Left lobe of liver (tissue), 2 donors: ENCODE measurements at places on chromosomes 12 and 14. TPM values are rescaled to one million over a fixed set of nuclear protein-coding genes. Genes with fewer than 3 reads are reported as not detected.

Gene CFAP54
- total RNA-seq: 0.13 TPM

Gene FBLN5
- 7.7 TPM for total RNA-seq

Gene ART4
- 27.5 TPM for total RNA-seq

Gene PLBD1
- total RNA-seq: 2.5 TPM

Gene PMEL
- 5.4 TPM for total RNA-seq

Gene FOS
- 13.1 TPM for total RNA-seq

Gene KCNMB4
- total RNA-seq: 0.65 TPM

Gene SLC25A21
- total RNA-seq: 0.25 TPM

Gene CD163
- 52.2 TPM for total RNA-seq

Gene LRP1-AS
- total RNA-seq: not detected

Gene IAPP
- 0.25 TPM for total RNA-seq

Gene PRIMA1
- total RNA-seq: 0.30 TPM

Gene PMCH
- total RNA-seq: not detected

Gene KRT5
- not detected for total RNA-seq

Gene DENND5B
- 18.6 TPM for total RNA-seq

Gene NGB
- total RNA-seq: not detected

DNA sequence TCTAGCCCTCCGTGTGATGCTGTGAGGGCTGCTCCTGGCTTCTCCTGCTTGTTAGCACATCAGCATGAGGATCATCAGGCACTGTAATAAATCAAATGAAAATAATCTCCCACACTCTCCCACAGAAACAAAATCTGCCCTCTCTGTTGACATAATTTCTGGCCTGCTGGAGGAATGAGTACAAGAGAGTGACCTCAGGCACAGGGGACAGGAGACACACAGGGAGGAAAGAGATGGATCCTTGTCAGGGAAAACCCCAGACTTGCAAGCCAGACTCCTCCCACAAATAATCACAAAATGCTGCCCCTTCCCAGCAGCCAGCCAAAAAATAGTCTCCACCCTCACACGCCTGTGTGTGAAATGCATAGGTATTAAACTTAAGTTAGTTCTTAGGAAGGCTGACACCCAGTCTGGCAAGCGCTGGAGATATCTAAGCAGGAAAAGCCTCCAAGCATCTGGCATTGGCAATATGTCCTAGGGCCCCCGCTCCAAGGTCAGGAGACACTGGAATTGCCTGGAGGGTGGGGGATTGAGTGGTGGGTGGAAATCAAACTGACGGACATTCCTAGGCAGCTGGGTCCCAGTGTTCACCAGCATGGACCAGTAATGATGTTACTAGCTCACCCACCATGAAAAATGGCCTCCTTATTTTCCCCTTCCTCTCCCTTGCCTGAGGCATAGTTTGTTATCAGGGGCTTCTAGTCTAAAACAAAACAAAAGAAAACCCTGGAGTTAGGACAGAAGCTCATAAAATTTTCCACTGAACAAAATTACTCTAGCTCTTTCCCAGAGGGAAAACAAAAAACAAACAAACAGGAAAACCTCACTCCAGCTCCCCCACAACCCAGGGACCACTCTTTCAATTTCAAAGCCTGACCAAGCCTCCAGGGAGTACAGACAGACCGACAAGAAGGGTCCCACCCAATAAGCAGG is 22.0 kb downstream of the SMUG1 start:
- DNase-seq: no peak

- DNase-seq: no peak
Observed at GRCh38 chr12:121964813-121965643, 46.6 kb downstream of the CFAP251 start.

DNA sequence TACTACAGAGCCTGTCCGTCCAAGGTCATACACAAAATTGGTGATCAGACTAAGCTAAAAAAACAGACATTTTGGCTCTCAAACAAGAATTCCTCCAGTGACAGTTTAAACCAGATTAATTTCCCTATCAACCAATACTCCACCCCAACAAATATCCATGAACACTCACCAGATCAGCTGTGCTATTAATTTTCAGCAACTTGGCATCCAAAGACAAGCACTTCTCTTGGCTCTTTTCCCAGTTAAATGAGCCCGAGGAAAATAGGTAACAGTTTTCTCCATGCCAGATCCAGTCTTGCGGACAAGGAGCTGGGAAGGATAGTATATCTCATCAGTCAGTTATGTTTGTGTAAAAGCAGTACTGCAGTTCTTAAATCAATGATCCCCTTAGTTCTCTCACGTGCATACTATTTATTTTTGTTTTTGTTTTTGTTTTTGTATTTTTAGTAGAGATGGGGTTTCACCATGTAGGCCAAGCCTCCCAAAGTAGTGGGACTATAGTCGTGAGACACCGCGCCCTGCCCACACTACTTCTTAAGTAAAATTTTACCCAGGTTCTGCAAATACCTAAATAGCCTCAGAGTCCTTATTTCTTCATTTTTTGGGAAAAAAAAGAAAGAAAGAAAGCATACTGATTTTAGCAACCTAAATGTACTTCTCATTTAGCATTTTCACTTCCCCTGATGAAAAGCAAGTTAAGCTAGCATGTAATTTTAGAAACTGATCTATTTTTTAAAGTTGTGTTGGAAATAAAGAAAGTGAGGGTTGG is 11.1 kb downstream of the OLR1 start:
- no peak for DNase-seq

GRCh38 chr12:120263748-120264085 is 1.8 kb downstream of the PXN start:
- DNase-seq: no peak

- no peak for DNase-seq
Observed at GRCh38 chr12:9961106-9961505, 10.1 kb upstream of the CLEC12A start.

DNA sequence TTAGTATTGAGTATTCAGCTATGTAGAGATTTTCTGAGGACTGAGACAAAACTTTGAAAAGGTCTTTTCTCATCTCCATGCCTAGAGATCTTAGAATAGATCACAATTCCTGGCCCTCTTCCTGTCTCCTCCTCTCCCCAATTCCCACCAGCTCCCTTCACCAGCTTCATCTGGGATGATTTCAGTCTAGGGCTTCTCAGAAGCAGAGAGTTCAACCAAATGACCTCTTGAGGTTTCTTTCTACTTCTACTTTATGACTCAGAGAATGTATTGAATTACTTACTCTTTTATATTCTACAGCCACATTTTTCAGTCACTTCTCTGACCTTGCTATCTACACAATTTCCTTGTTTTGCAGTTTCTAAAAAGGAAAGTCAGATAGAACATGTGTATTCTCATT is 19.4 kb upstream of the SNX6 start:
- no peak for DNase-seq

DNA sequence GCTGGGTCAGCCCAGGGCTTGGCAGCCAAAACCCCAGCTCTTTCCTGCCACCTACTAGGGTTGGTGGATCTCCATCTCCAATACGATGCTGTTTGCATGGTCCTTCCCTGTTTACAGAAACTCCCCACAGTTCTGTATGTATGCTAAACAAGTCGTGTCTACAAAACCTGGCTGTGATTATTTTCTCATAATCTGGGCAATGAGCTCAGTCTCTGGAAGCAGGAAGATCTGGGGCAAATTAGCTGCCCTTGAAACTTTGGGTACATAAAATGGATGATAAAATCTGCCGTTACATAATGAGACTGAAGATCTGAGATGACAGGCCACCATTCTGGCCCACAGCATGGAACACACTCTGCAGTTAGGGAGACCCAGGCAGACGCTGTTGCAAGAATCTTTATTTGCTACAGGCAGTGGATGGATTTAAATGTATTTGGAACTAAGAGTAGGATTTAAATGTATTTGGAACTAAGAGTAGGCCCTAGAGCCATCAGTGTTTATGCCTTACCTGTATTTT is 31.7 kb downstream of the ACADS start:
- no peak for DNase-seq

DNA sequence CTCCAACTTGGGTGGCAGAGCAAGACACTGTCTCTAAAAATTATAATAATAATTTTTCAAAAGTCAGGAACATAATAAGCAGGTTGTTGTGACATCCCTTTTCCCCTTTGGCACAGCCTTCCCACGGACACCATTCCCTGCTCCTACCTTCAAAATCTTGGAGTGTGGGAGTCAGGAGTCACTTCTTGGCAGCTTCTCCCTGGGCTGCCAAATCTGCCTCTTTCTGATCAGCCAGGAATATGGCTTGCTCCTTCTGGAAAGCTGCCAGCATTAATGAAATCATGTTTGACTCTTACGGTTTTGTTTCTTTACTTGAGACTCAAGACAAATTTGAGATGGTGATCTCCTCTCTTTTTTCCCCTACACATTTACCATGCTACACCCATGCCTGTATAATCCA is 391.4 kb upstream of the SYT1 start:
- DNase-seq: no peak

GRCh38 chr14:105538481-105539049 is 12.2 kb downstream of the TMEM121 start:
- no peak for DNase-seq

DNA sequence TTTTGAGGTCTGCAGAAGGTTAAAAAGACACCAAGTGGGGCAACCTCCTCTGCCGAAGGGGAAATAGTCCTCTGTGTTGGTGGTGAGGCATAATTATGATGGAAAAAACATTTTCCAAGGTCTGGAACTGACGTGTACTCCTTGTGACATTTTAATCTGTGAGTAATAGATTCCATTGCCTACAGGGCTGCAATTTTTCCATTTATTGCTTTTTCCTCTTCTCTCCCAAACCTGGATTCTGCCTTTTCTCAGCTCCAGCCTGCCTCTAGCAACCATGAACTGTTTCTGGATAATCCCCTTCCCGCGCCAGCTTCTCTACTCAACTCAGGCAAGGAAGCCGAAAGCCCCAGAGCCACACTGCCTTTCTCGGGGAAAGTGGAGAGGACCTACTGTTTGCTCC is 230.1 kb upstream of the PLXNC1 start:
- no peak for DNase-seq

- DNase-seq: no peak
Observed at GRCh38 chr12:977156-977555, 13.9 kb upstream of the ERC1 start.

DNA sequence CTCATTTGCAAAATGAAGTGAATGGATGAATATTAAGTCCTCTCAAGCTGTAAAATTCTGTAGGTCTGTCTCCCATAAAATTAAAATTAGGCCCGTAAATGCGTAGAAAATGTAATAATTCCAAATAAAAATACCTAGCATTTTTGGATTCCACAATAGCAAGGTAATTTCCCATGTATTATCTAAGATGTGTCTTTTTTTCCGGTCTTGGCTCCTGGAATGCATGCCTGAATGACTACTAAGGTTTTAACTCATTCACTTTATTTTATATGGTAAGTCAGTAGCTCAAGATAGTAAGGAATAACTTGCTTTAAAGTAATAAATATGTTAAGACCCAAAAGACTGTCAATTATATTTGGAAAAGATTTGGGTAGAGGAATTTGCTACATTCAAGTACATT is 11.1 kb downstream of the TXNRD1 start:
- no peak for DNase-seq

DNA sequence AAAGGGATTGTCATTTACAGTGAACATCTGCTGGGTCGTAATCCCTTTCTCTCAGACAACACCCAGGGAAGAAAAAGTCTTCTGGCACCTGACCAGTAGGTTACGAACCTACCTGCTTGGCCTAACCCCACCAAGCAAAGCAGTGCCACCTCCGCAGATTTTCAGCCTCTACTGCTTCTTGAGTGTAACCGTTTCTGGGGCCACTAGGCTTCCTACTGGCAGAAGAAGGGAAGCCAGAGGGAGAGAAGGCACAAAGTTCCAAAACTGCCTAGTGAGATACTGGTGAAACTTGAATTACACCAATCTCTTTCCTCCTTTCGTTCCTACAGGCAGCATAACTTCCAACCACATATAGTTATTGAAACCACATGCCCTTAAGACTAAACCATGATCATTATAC is 383.6 kb downstream of the BCAT1 start:
- no peak for DNase-seq

- DNase-seq: no peak
Observed at GRCh38 chr14:64864258-64864657, 15.4 kb downstream of the SPTB start.

DNA sequence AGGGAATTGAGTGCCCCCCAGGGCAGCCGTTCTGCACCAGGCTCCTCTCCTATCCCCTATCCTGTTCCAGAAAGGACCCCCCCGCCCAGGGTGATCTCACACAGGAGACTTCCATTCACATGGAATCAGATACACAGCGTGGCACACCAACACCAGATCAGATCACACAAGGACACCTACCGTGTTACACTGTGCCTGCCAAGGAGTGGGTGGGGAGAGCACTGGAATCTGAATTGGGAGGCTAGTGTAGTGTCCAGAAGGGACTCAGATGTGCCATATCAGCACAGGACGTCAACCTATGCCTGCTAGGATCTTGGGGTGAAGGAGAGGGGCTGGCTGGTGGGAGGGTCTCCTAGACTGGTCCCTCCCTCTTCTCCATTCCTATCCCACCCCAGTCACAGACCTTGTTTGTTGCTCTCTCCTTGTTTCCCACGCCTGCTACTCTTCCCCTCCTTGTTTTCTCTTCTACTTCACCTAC is 2.3 kb downstream of the PTMS start:
- DNase-seq: no peak

DNA sequence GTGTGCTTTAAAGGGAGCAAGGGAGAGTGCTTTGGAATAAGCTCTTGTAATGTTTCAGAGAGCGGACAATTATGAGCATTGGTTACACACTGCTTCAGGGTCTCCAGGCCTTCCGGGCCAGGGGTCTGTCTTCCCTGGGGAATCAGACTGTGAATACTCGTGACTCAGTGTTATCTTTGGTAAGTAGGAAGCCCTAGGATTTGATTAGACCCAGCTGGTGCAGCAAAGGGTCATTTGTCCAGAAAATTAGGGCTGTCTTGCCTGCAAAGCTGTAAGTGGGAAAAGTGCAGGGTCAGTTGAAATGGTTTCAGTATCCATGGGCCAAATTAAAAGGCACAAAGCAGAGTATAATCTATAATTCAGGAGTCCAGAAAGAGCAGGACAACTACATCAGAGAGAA is 475.6 kb downstream of the MED13L start:
- DNase-seq: no peak

DNA sequence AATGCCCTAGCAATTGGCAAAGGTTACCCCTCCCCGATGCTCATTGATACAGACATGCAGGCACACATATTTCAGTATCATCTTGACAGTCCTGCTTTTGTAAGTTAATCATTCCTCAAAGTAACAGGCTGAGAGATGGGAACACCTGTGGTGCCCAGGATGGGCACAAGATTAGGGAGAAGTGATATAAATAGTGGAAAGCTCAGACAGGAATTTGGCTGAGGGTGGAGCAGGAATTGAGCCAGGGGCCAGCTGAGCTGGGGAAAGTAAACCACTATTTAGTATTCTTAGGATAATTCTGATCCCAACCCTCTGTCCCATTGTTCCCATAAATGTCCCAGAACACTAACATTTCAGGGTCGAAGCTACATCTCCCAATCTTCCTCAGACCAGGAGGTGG is 38.3 kb downstream of the DAO start:
- no peak for DNase-seq

- no peak for DNase-seq
Observed at GRCh38 chr14:69581316-69581935, 6.8 kb upstream of the CCDC177 start.

DNA sequence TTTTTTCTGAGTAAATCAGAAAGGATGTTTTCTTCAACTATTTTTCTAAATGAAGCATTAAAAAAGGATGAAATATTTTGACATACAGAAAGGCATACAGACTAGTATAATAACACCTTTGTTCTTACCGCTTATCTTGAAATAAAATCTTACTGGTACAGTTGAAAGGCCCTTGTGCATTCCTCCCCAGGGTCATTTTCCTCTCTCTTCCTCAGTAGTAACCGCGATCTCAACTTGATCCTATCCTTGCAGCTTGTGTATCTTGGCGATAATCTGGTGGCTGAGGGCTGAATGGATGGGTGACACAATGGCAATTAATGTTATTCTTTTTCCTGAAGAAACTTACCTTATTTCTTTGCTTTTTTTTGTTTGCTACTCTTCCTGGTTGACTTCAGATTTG is 18.5 kb downstream of the GAS2L3 start:
- no peak for DNase-seq
